ENCODE measurements at places on chromosomes 3 and 15.

GRCh38 chr3:30315447-30315846, 291.0 kb upstream of the TGFBR2 start:
- DNase-seq, result no peak

DNA sequence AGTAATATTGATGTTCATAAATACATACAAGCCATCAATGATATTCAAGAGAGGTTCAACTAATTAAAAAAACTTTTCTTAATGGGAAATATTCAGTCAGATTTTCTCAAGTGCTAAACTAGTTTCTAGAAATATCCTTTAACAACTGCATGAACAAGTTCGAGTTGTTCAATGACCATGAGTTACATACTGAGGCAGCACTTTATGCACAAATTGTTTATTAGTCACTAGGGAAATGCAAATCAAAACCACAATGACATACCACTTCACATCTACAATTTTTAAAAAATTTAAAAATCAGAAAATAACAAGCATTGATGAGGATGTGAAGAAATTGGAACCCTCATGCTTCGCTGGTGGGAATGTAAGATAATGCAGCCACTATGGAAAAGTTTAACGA, 62.4 kb downstream of the RAD18 start:
- DNase-seq, result no peak

GRCh38 chr3:39294446-39295183, 14.8 kb upstream of the CX3CR1 start:
- DNase-seq, result no peak

DNA sequence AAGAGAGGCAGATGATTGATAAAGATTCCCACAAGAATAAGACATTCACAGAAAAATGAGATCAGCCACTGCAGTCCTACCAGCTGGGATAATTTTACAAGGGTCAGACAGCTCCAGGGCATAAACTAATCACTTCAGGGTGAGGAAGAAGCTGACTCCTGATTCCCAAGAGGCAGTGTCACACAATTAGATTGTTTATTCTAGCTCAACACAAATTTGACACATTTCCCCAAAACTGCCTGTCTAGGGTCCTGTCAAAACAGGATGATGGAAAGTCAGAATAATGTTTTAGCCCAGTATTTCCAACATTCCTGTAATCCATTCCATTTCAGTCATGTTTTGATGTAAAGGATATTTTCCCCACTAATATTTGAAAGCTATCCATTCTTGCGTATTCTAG, 110.8 kb downstream of the TNIK start:
- DNase-seq, result no peak

DNA sequence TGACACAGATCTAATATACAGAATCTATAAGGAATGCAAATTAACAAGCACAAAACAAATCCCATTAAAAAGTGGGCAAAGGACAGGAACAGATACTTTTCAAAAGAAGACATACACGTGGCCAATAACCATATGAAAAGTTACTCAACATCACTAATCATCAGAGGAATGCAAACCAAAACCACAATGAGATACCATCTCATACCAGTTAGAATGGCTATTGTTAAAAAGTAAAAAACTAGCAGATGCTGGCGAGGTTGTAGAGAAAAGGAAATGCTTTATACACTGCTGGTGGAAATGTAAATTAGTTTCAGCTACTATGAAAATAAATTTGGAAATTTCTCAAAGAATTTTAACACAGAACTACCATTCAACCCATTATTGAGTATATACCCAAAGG, 50.7 kb downstream of the ADAMTS17 start:
- DNase-seq, result no peak

- DNase-seq, result no peak
Observed at GRCh38 chr15:65641768-65642475, 20.2 kb downstream of the SLC24A1 start.

GRCh38 chr15:43370310-43370974, 401 bp downstream of the ZSCAN29 start:
- peak; percentile 39 for DNase-seq

DNA sequence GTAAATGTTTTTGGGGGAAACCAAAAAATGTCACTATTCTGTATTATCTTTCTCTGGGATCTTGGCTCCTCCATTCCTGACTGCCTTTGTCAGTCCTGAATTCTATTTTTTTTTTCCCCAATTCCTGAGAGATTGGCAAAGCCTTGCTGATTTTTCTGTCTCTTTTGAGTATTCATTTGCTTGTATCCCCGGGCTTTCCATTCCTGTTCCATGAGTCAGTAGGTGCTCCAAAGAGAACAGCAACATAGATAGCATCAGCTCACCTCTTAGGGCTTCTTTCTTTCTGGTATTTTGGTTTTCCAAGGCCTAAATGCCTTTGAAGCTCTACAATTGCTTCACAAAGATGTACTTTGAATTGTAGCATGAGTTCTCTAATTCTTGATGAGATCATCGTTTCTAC, 271.7 kb upstream of the LRRC3B start:
- no peak for DNase-seq

DNA sequence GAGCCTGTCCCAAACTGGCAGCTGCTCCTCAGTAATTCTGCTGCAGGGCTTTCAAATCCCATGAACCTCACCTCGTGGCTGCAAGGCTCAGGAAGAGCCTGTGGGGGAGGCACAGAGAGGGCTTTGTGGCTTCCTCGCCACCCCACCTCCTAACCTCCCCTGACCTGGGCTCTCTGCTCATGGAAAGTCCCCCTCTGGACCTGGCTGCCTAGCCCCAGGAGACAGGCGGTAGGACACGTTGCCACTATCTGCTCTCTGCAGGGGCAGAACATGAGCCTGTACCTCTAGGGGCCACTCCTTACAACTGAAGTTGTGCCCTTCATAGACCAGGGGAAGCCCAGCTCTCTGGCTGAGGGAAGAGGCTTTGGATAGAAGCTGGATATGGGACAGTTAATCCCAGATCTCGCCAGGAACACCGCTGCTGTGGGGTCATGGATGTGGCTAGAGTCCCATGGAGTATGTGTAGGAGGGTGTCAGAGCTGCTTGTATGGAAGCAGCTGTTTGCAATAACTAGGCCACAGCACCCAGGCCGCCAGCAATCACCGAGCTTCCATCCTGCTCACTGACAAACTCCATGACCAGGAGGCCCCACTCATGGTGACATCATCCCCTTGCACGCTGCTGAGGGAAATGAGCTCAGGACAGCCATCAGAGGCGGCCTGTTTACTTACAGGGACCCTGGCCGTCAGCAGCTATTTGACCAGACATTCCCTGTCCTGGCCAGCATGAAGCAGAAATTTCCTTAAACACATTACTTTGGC, 34.0 kb upstream of the CILP start:
- DNase-seq, result no peak

DNA sequence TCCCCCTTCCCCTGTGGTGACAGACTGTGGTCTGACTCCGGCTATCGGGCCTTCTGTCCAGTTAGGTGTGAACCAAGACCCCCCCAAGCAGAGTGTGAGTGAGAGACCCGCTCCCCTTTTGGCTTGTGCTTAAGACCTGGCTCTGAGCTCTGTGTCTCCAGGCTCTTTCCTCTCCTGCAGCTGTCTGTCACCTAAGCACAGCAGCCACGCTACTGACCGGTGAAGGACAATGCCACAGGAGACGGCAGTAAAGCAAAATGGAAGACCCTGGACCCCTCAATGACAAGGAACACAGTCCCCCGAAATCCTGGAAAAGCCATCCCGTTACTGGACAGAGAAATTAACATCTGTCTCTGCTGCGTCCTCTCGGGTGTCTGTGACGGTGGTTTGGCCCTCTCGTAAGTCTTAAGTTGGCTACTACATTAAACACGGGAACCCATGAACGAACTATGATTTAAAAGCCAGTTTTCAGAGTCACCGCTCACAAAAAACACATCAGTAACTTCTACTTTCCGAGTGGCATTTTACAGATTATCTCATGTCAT, 53.7 kb downstream of the CHSY1 start:
- DNase-seq, result no peak

GRCh38 chr3:130929804-130930203, 35.9 kb downstream of the ATP2C1 start:
- no peak for DNase-seq

DNA sequence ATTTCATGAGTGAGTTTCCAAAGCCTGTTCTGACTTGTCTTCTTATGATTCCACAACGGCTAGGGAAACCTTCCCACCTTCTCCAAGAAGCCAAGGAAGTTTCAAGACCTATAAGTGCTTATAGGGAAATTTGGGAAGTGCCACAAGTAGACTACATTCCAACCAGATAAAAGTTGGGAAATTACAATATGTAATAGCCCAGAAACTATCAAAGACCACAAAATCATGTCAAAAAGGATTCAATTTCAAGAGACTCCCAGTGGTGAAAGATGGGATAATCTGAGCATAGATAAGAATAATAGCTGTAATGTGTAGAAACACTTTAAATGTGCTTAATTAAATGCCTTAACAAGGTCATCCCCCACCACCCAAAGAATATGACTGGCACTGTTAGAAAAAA, 169.2 kb upstream of the SLC2A2 start:
- no peak for DNase-seq

DNA sequence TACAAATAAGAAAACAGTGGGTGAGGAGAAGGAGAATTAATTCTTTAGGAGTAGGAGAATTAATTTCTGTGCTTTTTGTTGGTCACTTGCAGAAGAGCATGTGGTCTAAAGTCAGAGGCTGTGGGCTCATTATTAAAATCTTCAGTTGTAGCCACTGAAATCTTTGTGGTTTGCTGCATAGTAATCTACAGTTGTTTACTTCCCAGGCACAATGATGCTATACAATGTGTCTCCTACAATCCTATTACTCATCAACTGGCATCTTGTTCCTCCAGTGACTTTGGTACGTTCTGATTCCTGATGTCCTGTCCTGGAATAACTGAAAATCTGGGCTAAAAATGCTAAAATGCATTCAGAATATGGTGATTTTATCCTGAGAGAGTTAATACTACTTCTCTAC, 21.0 kb downstream of the IFT122 start:
- no peak for DNase-seq

DNA sequence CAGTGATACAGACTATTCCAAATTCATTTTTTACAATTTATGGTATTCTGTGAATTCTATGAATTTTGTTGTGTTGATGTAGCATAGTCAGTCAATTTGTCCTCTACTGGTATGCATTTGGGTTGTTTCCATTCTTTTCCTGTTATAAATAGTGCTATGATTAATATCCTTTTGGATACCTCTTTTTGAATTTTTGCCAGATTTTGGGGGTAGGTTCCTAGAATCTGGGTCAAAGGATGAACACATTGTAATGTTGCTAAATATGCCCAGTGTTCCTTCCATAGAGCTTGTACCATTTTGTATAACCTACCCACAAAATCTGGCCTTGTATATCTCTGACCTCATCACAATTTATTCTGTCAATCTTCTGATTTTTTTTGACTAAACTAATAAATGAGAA, 44.4 kb upstream of the C3orf38 start:
- DNase-seq, result no peak

- DNase-seq, result no peak
Observed at GRCh38 chr15:78641102-78641748, at the start of gene CHRNB4. Gene CHRNB4 (minus strand): TSS chr15:78641210. CDS start chr15:78641133, 77 bp downstream.

DNA sequence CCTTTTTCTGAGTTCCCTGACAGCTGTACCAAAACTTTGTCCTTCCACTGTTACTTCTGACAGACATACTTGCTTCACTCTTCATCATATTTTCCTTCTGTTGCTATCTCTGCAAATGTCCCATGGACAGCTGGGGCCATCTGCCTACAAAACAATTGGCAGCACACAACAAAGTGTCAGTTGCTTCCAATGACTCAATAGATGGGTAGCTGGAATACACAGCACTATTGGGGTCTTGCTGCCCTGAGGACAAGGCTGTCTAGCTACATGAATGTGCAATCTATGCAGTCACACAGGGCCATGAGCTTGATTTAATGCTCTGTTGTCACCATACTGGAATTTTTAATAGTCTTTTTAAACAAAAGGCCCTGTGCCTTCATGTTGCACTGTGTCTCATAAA, 192.8 kb downstream of the DTWD1 start:
- DNase-seq, result no peak

DNA sequence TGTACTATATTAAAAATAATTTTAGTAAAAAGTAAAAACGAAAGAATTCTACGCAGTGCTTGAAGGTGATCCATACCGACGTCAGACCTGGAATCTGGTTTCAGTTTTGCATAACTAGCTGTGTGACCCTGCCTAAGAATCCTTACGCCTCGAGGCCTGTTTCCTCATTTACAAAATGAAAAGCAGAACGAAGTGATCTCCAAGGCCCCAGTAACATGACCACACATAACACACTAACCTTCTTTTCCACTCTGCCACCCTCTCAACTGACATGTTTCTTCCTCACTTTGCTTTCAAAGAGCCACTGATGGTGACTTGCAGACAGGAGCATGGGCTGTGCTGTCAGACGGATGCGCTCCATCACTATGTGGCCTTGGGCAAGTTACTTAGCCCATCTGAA, 4.8 kb downstream of the MESD start:
- no peak for DNase-seq

DNA sequence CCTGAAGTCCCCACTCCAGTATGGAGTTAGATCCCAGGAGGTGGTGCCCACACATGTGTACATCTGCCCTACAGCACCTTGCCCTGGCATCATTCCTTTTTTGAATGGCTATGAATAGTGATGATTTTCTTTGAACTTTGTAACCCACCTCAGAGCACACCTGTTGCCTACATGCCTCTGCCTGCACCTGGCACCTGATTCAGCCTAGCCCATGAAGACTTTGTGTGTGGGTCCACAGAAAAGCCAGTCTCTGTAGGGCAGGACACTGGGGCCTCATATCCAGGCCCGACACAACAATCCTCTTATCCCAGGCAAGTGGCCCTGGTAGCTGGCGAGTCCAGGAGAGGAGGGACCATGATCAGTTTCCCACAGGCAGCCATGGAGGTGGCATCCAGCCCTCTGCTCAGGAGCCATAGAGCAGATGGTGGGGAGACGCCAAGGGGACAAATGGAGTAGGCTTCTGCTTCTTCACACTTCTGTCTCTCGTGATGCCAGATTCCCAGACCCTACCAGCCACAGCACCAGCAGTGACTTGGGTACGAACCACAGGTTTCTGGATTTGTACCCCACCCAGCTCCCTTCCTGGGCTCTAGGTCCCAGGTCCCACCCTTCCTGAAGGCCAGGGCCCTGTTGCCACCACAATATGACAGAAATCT, 230.7 kb downstream of the UACA start:
- no peak for DNase-seq

- DNase-seq, result no peak
Observed at GRCh38 chr3:132014105-132014504, 20.7 kb downstream of the CPNE4 start.

- no peak for DNase-seq
Observed at GRCh38 chr15:73781038-73781925, 28.1 kb upstream of the INSYN1 start.

- DNase-seq, result no peak
Observed at GRCh38 chr15:73596174-73596573, 37.0 kb downstream of the NPTN start.

DNA sequence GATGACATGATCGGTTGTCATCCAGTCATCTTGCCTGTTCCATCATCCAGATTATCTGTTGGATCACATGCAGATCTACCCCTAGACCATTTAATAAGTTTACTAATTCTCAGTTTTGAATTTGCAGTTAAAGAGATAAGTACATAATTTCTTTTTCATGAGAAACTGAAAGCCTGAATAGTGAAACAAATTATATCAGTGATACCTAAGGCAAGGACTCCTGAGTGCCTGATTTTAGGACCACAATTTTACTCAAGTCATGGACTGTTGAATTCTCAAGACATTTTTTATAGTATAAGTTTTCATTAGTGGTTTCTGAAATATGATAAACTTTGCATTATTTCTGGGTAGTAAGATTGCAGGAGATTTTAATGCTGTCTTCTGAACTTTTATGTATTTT, 13.2 kb downstream of the SIDT1 start:
- DNase-seq, result no peak

GRCh38 chr15:42002333-42002732, 18.5 kb downstream of the PLA2G4E start:
- no peak for DNase-seq
